H1 (cell line): ENCODE measurements at places on chromosomes 3 and 15. TPM values are rescaled to one million over a fixed set of nuclear protein-coding genes. Genes with fewer than 3 reads are reported as not detected.

PRSS50 gene
- 0.71 and 1.1 TPM in 2 replicates for polyA plus RNA-seq

STXBP5L gene
- 0.67 and 2.0 TPM in 2 replicates for polyA plus RNA-seq

DNA sequence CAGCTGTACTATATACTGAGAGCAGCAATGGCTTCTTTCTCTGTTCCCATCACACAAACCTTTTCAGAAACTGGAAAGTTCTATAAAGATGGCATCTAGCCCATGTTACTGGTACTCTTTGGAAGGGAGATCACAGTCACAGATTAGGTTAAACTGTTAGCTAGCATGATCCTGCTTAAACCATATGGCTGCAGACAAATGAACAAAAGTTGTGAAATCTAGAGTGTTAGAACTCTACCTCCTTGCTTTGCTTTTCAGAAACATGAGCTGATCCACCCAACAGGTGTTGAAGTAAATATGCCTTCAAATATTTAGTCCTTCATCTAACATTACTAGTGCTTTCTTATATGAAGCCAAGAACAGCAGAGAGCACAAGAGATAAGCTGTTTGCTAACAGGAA, 102.6 kb downstream of the SNRK start:
- DNase-seq, result no peak

GPR15 gene
- not detected in 2 replicates for polyA plus RNA-seq

NPAP1 gene
- polyA plus RNA-seq, result 0.06 and 0.08 TPM in 2 replicates

DNA sequence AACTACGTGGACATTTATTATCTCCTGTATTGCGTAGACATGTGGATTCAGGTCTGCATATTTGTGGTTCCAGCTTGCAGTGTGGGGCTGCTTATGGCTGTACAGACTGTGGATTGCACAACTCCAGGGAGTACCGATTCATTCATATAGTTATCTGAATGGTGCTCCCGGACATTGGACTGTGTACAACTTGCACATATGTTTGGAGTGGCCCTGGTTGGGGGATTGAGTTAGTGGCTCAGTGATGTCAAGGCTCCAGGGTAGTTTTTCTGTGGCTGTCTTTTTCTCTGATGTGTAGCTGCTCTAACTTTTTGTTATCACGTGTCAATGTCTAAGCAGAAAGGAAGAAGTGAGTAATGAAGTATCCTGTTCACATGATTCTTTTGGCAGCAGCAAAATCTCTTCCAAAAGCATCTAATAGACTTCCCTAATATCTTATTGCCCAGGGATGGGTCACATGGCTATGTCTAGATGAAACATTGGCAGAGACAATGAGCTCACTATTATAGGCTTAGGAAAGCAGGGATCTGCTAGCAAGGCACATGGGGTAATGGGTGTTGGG, 15.8 kb downstream of the ST3GAL6 start:
- DNase-seq, result no peak

GRCh38 chr3:35393901-35394799, 245.2 kb upstream of the ARPP21 start:
- DNase-seq, result no peak

PLA2G4E gene
- polyA plus RNA-seq, result 0.03 TPM in 2 replicates

GRCh38 chr15:62752657-62753517, 289.7 kb upstream of the TPM1 start:
- no peak for DNase-seq

RASGRP1 gene
- polyA plus RNA-seq, result 1.0 and 1.1 TPM in 2 replicates

DNA sequence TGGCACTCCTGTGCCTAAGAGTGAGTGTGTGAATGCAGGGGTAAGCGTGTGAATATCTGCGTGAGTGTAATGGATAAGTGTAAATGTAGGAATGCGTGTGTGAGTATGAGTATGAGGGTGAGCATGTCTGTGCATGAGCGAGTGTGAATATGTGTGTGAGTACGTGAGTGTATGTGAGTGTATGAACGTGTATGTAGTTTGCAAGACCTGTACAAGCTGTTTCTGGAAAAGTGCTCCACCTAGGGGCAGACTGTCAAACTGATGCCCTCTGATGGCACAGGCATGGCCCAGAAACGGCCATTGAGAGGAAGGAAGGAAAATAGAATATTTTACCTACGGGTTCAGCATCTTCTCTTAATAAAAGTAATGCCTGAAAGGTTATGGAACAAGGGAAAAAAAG, 24.4 kb upstream of the FRMD4B start:
- peak; percentile 76 for DNase-seq

- no peak for DNase-seq
Measured at GRCh38 chr3:138389841-138390581, 41.6 kb downstream of the MRAS start.

DNA sequence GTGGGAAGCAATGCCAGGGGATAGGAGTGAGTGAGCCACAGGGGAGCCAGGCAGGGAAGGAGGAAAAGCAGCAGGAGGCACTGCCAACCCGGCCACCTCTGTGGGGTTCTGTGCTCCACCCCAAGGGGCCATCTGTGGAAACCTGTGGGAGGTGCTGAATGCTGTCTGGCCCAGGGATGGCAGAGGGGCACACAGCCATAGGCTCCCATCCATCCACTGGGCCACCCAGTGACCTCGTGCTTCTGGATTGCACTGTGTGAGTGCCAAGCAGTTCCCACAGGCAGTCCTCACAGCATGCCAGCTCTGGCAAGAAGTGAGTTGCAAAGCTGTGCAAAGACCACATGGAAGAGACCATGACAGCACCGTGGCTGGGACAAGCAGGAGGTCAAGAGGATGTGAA, 27.5 kb downstream of the DNAJB8 start:
- no peak for DNase-seq

CELSR3 gene
- 11.6 and 17.5 TPM in 2 replicates for polyA plus RNA-seq

CCR3 gene
- polyA plus RNA-seq, result not detected in 2 replicates

- no peak for DNase-seq
Measured at GRCh38 chr15:98562331-98562937, 85.9 kb upstream of the IGF1R start.

TNFAIP8L3 gene
- 0.16 and 0.23 TPM in 2 replicates for polyA plus RNA-seq

TRAT1 gene
- not detected in 2 replicates for polyA plus RNA-seq

DNA sequence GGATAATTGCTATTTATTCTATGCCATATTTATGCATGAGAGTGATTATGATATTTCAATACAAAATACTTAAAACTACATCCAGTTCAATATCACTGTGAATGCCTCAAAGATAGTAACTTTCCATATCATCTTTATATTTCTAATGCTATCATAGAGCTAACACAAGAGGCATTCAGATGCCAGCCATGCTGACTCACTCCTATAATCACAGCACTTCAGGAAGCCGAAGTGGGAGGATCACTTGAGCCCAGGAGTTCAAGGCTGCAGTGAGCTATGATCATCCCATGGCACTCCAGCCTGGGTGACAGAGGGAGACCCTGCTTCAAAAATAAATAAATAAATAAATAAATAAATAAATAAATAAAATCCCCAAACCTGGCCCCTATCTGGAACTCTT, 498.7 kb downstream of the EPHA3 start:
- DNase-seq, result no peak

PAQR5 gene
- 15.8 and 18.1 TPM in 2 replicates for polyA plus RNA-seq

- DNase-seq, result no peak
Measured at GRCh38 chr3:64186667-64187064, 38.6 kb downstream of the PRICKLE2 start.

GRCh38 chr3:73734211-73735089, 109.7 kb upstream of the PDZRN3 start:
- DNase-seq, result no peak

GNAT1 gene
- polyA plus RNA-seq, result 0.08 and 0.20 TPM in 2 replicates

- DNase-seq, result no peak
Measured at GRCh38 chr3:12716605-12717151, 42.4 kb downstream of the TMEM40 start.

FEM1B gene
- 21.2 and 36.1 TPM in 2 replicates for polyA plus RNA-seq

PLIN1 gene
- polyA plus RNA-seq, result 0.33 and 0.41 TPM in 2 replicates

DNA sequence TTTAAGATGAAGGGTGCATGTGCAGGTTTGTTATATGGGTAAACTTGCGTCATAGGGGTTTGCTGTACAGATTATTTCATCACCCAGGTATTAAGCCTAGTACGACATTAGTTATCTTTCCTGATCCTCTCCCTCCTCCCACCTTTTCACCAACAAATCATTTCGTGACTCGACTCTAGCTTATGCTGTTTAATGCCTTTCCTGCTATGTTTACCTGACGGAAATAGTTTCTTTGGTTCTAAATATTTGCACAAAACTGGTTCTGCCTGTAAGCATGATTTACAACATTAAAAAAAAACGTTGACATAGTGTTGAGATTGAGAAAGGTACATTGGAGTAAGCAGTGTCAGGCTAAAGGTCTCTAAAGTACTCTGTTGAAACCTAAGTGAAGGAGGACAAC, 2.4 kb downstream of the GNL3 start:
- no peak for DNase-seq

DNA sequence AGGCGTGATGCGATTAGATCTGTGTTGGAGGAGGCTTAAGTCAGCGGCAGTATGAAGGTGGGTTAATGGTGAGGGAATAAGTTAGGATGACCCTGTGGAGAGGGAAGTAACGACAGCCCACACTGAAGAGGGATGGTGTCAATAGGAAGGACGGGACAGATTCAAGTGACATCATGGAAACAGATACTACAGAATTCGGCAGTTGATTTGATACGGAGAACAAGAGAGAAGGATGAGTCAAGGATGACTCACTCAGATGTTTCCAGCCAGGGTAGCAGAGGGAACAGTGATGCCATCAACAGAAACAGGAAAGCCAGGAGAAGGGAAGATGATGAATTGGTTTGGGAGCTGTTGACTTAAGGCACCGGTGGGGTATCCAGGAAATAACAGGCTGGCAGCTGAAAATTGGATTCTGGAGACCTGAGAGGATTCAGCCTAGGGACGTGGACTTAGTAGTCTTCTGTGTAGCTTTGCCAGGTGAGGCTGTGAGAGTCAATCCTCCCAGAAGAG, 38.0 kb downstream of the SHC4 start:
- no peak for DNase-seq

- DNase-seq, result no peak
Measured at GRCh38 chr3:139937674-139938279, 2.8 kb downstream of the CLSTN2 start.

- DNase-seq, result no peak
Measured at GRCh38 chr3:129469026-129469425, 29.0 kb downstream of the IFT122 start.

IQCF6 gene
- not detected in 2 replicates for polyA plus RNA-seq

DNA sequence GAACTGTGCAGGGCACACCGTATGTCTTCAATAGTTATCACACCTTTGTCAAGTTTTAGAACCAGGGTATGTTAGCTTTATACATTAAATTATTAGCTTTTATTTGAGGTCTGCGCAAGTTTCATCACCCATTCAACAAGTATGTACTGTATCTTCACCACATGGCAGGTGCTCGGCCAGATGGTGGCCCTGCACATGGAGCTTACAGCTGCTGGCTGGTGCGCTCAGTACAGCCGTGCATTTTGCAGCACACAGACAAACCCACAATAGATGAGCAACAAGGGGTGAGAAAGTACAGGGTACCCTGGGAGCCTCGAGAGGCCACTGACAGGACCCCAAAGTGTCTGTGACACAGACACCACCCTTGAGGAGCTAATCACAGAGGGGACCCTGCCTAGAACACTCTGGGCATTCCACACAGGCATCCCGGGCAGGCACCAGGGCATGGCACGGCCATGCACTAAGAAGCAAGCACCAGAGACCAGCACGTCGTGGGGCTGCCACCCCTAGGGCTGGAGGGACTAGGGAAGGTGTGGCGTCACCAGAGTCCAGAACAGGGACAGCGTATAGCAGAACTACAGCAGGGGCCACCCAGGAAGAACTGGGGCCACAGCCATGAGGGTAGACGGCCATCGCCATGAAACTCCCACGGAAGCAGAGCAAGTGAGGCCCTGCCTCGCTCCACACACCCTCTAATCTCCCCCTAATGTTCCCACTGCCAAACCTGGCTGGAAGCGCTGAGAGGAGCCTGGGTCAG, 27.4 kb downstream of the ZXDC start:
- DNase-seq, result no peak

DNA sequence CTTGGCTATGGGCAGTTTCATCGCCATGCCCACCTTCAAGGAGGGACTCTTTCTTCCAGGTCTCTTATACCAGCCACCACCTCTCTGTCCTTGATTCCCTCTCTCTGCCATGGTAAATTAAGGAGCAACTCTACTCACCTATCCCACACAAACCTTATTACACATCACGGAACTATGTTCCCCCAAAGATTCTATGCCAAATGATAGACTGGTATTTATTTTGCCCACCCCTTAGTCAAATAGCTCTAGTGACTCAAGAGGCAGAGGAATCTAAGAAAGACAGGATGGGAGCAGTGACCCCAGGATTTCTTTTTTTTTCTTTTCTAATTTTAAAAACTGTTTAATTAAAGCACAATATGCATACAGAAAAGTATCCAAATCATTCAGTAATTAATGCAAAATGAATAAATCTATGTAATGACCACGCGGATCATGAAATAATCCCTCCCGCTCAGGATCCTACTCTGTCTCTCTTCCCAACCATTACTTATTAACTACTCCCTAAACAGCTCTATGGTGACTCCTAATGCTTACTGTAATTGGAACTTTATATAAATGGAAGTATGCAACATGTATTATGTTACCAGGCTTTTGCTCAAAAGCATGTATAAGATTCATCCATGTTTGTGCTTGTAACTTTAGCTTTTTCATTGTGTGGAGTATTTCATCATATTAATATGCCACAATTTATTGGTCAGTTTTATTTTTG, 410.8 kb upstream of the RASGRP1 start:
- DNase-seq, result no peak

GRCh38 chr3:68373727-68374126, 558.6 kb downstream of the TAFA4 start:
- DNase-seq, result no peak

DNA sequence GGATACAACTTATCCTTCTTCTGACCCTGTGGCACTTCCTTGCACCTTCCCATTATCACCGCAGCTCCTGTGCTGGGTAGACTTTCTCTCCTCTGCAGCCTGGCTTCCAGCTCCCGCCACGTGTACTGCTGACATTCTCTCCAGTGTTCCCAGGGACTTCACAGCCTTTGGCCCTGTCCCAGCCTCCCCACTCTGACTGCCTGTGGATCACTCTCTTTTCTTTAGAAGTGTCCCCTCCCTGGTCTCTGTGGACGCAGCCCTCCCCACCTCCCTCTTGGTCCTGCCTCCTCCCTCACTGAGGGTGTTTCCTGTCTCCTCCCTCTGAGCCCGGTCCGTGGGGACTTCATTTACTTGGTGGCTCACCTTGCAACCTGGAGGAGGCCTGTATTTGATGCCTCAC, 17.4 kb downstream of the PDIA5 start:
- DNase-seq, result no peak

DNA sequence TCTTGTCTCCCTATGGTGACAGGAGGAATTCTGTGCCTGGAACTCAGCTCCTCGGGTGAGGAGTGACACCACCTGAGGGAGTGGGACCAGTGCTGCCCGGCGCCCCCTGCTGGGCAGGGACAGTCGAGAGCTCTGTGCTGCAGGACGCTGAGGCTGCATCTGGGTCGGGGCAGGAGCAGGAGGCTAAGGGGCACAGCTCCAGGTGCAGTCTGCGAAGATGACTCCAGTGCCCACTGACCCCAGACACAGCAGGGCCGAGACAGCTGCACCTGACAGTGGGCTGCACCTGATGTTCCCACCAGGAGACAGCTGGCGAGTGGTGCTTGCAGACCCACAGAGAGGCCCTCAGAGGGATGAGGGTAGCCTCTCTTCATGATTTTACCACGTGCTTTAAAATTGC, 152.9 kb downstream of the ATP10A start:
- peak; percentile 34 for DNase-seq
